Stimulated activated CD8-positive, alpha-beta memory T cell treated with anti-CD3 and anti-CD28 coated beads, Interleukin-4, amount 100 ng/mL, for 1 hour (primary cell): ENCODE measurements at places on chromosomes 3 and 15.

GRCh38 chr3:115325539-115325938 is 178.5 kb upstream of the ZBTB20 start:
- DNase-seq = no peak

DNA sequence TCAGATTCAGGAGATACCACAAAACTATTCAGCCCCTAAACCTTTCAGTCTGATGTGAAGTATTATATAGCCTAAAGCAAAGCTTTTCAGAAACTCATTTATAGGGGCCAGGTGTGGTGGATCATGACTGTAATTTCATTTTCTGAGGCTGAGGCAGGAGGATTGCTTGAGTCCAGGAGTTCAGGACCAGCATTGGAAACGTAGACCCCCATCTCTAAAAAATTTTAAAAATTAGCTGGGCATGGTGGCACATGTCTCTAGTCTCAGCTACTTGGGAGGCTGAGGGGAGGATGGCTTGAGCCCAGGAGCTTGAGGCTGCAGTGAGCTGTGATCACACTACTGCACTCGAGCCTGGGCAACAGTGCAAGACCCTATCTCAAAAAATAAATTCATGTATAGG is 60.0 kb downstream of the TMOD3 start:
- no peak for DNase-seq

DNA sequence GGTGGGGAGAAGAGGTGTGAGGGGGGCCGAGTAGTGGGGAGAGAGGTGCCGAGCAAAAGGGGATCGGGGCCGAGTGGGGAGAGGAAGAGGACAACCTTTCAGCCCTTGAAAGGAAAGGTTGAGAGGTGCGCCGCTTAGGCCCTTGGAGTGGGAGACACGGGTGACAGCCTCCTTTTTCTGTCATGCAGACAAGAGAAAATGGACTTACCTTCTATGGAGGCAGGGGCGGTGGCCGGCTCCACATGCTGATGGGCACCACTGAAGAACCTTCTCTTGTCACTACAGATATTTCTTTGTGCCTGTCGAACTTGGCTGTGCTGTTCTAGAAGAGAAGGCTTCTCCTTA is 421 bp downstream of the KLHL18 start:
- DNase-seq = peak; percentile 9

DNA sequence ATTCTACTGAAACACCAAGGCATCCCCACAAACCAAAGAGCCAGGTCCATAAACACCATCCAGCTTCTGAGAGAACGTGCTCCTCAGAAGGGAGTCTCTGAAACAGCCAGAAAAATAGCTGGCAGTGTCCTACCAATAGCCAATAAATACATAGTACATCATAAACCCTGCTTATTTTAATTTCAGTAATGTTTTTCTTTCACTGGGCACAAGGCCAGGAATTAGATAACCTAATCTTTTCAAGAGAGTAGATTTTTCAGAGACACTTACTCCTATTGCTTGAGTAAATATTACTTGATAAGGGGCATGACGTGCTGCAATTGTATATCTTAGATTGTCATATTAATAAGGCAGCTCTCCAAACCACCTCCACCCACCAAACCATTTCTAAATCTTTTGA is 22.7 kb downstream of the GADL1 start:
- DNase-seq = no peak

GRCh38 chr3:707041-707440 is 385.8 kb upstream of the CNTN6 start:
- no peak for DNase-seq

GRCh38 chr15:99450896-99451358 is 114.9 kb upstream of the MEF2A start:
- no peak for DNase-seq

GRCh38 chr15:64193971-64194370 is 31.1 kb upstream of the PPIB start:
- DNase-seq = no peak

- DNase-seq = no peak
These were observed 49.0 kb upstream of the DCLK3 start for GRCh38 chr3:36813305-36813704.

DNA sequence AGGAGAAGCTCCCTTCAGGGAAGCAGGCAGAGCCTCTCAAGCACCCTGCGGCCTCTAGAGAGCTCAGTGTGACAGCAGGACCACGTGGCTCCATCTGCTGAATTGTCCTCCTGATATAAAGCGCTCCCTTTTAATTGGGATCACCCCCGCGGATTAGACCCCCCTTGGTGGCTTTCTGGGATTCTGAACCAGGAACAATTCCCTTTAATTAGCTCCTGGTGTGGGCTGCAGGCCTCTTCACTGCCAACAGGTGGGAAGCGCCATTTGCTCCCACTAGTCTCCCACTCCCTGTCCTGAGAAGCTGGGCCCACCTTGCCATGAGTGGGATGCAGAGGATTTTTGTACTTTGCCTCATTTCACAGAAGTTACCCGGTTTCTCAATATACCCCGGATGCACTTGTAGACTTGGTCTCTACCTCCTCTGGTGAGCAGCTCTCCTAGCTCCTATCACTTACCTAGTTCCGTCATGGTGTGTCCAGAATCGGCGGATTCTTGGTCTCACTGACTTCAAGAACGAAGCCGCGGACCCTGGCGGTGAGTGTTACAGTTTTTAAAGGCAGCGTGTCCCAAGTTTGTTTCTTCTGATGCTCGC is 592 bp downstream of the PGPEP1L start:
- no peak for DNase-seq

GRCh38 chr15:80967451-80967850 is 22.2 kb downstream of the MESD start:
- DNase-seq = no peak

GRCh38 chr3:87269723-87270122 is 6.7 kb downstream of the POU1F1 start:
- DNase-seq = no peak

DNA sequence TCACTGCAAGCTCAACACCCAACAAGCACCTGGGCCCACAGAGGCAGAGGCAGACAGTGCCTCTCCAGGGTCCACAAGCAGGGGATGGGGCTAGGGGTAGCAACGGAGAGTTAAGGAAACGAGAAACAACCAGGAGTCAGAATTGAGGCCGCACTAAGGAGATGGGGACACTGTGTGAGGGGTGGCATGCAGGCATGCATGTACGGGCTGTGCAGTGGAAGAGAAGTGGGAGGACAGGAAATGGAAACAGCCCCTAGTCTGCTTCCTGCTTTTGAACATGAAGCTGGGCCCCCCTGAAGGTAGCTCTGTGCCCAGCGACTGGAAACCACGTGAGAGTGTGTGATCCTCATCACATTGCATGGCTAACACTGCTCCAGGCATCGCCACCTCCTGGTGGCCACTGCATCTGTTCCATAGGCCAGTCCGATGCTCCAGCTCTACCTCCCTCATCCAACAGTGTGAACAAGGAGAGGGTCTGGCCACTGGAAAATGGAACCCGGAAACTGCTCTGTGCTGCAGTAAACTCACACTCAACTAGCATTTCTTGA is 44.0 kb downstream of the XXYLT1 start:
- no peak for DNase-seq

GRCh38 chr3:61964566-61964965 is 403.2 kb downstream of the PTPRG start:
- DNase-seq = no peak

- no peak for DNase-seq
These were observed 95.9 kb upstream of the ATP2B2 start for GRCh38 chr3:10601151-10601856.

DNA sequence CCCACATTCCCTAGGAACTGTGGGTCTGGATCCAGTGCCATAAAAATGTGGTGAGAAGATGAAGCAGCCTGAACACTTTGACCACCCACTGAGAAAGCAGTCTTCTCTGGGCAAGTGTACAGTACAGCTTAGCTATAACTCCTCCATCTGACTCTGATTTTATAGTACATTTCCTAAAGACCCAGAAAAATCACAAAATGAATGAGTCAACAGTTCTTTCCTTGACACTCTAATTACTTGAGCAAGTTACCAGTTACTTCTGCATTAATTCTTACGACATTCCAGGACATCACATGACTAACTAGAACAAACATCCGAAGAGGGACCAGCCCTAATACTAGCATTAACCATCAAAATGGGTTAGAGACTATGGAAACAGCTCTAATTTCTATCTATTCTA is 148.1 kb upstream of the PEX5L start:
- DNase-seq = no peak

DNA sequence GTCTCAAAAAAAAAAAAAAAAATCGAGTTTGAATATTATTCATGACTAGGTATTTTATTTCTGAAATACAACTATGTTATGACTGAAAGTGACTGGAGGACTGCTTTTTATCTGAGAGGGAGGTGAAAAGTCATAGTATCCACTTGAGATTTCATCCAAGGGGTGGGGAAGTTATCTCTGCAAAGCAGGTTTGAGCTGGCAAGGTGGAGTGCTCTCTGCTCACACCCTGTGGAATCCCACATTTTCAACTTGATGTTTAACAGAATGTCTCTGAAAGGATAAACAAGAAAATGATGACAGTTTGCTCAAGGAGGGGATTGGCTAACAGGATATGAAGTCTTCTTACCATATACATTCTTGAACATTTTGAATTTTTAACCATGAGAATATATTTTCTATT is 27.3 kb upstream of the SEC62 start:
- no peak for DNase-seq

GRCh38 chr3:182238126-182238525 is 526.4 kb downstream of the SOX2 start:
- no peak for DNase-seq

DNA sequence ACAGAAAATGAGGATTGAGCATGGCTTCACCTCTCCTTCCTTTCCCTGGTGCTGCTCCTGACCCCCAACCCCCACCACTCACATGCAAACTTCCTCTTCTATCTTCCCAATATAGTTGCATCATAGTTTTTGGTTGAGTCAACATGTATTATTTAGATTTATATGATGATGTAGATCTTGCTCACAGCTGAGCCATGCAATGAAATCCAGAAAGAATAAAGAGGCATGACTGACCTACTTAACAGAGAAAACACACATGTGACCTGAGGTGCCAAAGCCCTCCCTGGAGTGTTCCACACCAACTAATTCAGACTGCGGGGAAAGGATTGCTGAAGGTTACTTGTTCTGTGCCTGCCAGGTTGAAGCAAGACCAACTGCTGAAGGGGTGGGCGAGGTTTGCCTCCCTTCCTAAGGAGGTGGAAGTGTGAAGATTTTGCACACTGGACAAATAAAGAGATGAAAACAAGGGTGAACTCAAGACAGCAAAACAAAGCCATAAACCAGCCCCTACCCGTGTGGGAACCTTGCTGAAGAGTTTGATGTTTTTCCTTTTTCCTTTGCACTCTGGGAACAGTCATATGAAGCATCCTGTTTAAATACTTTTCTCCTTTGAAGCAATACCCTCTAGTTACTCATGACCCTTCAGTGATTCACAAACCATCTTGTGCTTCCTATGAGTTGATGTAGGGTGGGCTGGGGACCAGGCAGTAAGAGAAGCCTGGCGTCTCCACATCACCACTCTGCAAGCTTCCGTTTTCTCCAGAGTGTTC is 155.2 kb upstream of the UBE2E1 start:
- DNase-seq = no peak

- DNase-seq = no peak
These were observed 680 bp downstream of the POC1A start for GRCh38 chr3:52153389-52154096.

DNA sequence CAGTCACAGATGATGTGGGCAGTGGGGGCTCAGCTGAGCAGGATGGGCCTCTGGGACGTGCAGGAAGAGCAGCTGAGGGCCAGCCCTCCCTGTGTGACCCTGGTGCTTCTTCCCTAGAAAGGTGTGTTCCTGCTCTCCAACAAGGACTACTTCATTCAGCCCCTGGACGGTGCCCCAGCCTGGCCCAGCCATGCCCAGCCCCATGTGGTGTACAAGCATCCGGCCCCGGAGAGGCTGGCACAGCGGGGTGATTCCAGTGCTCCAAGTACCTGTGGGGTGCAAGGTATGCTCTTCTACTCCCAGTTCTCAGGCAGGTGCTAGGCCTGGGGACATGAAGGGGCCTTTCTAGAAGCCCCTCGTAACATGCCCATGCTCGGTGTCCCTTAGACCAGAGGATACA is 38.3 kb downstream of the SAXO2 start:
- no peak for DNase-seq

DNA sequence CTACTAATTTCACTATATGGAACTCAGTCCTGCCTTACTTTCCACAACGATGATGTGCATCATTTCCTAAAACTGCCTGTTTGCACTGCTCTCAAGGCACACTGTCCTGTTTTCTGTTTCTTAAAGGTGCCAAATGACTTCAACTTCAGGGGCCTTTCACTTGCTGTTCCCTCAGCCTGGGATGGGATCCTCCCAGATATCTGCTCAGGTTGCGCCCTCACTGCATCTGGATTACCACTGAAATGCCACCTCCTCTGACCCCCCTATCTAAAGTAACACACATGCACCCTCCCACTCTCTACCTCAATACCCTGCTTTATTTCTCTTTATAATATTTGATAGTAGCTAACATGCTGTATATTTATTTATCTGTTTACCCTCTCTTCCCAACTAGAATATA is 123.8 kb upstream of the CMC1 start:
- DNase-seq = no peak

GRCh38 chr3:193932576-193932975 is 203.4 kb upstream of the HES1 start:
- DNase-seq = no peak
